Fibroblast of mammary gland (primary cell): ENCODE measurements at places on chromosomes 2 and 18.
A peak's percentile ranks its signal among the peaks of the same experiment; 100 is the strongest.

DNA sequence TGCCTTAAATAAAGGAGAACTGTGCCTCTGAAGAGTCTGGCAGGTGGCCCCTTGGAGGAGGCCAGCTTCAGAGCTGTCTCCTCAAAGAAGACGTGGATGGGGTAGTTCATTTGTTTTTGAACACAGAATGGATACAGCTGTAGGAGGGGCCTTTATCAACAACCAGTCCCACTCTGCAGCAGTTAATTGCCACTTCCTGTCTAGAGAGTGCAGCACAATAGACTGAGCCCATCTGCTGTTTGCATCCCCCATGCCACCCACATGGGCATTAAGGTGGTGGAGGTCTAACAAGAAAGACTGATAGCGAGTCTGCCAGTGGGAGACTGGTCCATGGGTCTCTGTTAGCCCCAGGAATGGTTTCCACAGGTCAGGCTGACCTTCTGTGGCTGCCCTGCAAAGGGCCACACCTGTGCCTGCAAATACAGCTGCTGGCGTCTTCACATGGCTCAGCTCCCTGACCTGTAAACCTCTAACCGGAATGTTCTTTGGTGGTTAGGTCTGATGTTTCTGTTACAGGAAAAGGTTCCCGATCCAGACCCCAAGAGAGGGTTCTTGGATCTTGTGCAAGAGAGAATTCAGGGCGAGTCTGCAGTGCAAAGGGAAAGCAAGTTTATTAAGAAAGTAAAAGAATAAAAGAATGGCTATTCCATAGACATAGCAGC is 153.3 kb upstream of the ITGA6 start:
- DNase-seq = no peak

- DNase-seq = no peak
Measured at GRCh38 chr2:200791905-200792304, 19.8 kb upstream of the BZW1 start.

DNA sequence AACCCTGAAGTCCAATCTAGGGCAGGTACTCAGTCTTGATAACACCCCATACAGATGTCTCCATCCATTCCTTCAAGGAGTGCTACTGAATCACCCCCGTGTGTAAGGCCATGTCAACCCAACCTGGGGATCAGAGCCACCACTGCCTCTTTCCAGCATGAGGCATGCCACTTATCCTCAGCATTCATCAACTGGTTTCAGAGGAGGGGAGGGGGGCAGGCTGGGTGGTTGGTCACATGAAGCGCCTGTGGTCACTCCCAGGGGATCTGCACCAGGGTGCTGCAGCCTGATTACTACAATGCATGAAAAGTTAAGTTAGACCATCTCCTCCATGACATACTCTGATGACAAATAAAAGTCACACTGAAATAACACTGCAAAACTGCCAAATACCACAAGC is 65.0 kb downstream of the UXS1 start:
- DNase-seq = no peak

- peak; percentile 43 for DNase-seq
Measured at GRCh38 chr2:231714639-231715498, 6.5 kb downstream of the PTMA start.

- no peak for DNase-seq
Measured at GRCh38 chr18:48889115-48889941, 61.4 kb downstream of the SMAD7 start.

GRCh38 chr2:67388680-67389079 is 8.5 kb upstream of the ETAA1 start:
- DNase-seq = no peak

- peak; percentile 64 for DNase-seq
Measured at GRCh38 chr2:64348386-64349130, 105.4 kb upstream of the LGALSL start.
